ENCODE measurements at places on chromosomes 1 and 21.

DNA sequence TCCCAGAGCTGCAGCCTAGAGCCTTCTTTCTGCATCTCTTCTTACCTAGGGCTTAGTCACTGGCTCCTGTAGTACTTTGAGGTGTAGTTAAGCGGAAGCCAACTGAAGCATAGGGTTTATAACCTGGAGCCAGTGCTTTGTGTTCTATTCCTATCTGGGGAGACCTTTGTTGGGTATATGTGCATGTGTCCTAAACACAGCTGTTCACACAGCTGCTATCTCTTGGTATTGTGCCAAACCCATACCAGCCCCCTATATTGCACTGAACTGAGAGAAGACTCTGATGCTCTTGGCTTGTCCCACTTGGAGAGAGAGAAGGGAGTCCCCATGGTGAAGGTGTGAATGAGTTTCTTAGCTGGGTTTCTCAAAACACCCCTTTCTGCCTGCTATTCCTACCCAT is 17.2 kb upstream of the NFASC start:
- DNase-seq = no peak

DNA sequence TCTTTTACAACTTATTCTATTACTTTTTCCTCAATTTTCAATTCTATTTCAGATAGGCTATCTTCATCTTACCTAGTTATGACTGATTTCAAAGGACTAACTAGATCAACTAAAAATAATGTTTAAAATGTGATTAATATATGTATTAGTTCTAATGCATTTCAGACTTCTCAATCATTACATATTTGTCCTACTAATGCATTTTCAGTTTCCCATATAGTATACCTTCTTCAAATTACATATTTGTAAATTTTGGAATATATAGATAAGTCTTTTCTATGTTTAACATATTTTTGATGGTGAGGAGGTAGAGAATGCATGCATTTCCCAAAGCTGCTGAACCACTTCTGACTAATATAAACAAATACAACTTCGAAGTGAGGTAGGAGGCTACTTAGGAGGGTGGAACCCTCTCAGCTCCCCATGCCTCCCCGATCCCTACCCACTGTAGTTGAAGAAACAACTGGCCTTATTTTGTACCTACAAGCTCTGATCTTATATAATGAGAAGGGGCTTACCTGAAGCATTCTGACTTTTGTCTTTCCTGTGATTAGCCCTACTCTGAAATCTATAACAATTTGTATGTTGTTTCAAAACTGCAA is 1.7 kb downstream of the TRMT1L start:
- no peak for DNase-seq

DNA sequence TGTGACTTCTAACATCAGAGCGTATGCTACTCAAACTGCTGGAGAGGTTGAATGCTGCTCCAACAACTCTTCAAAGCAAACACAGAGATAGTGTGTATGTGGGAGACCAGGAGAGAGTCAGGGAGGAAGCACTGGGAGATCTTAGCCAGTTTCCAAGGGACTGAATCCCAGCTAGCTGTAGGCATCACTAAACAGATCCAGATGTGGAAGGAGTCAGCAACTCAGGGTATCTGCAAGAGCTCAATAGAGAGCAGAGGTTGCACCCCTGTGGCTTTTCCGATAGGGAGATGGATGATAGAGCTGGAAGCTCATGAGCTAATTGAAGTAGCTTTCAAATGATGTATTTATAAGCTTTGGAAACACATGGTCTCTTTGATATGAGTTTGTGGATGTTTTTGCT is 168.9 kb upstream of the HOOK1 start:
- DNase-seq = no peak

GRCh38 chr1:217027403-217028080 is 304.3 kb upstream of the ESRRG start:
- DNase-seq = no peak

GRCh38 chr1:155011004-155011416 is 8.4 kb downstream of the ZBTB7B start:
- DNase-seq = no peak

Data from brain microvascular endothelial cell (primary cell).